Smooth muscle cell of bladder (primary cell): ENCODE measurements at places on chromosomes 5 and 9. TPM values are rescaled to one million over a fixed set of nuclear protein-coding genes. Genes with fewer than 3 reads are reported as not detected.

SH3RF2 gene
- total RNA-seq = under 0.01 and 0.28 TPM in 2 replicates

IFNK gene
- not detected in 2 replicates for total RNA-seq

PRRT1B gene
- total RNA-seq = not detected in 2 replicates

NR5A1 gene
- total RNA-seq = not detected in 2 replicates

BARX1 gene
- not detected in 2 replicates for total RNA-seq

HAPLN1 gene
- total RNA-seq = 0.28 and 0.55 TPM in 2 replicates

SYNPO gene
- total RNA-seq = 2.7 and 4.0 TPM in 2 replicates

RNF224 gene
- total RNA-seq = not detected in 2 replicates

ANGPTL2 gene
- 125 and 167 TPM in 2 replicates for total RNA-seq

NDUFA8 gene
- total RNA-seq = 29.3 and 37.2 TPM in 2 replicates

SLC24A2 gene
- under 0.01 TPM in 1 of 2 replicates, not detected in the other for total RNA-seq

SHOC1 gene
- under 0.01 TPM in 1 of 2 replicates, not detected in the other for total RNA-seq

GZMA gene
- not detected in 2 replicates for total RNA-seq

SURF1 gene
- 35.4 and 45.7 TPM in 2 replicates for total RNA-seq

CYLC2 gene
- total RNA-seq = not detected in 2 replicates

RASGRF2 gene
- 7.2 and 8.0 TPM in 2 replicates for total RNA-seq

QRFP gene
- not detected in 2 replicates for total RNA-seq

CARTPT gene
- not detected in 2 replicates for total RNA-seq
